Fibroblast of upper back skin (primary cell): ENCODE measurements at places on chromosomes 16 and 17.
A peak's percentile ranks its signal among the peaks of the same experiment; 100 is the strongest.

DNA sequence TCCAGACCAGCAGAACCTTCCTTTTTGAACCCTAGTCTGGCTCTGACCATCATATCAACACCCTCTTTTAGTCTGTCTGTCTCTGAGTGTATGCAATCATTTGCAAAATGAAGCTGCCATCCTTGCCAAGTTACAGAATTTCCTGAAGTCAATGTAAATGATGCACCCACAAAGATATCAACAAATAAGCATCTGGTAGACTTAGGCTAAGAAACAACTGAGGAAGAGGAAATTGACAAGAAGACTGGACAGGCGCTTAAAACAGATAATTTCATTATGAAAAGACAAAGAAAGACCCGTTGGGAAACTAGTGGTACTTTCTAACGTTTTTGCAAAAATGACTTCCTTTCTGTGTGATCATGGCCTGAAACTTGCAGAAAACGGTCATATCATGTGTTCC, 24.7 kb upstream of the CIITA start:
- DNase-seq = no peak

DNA sequence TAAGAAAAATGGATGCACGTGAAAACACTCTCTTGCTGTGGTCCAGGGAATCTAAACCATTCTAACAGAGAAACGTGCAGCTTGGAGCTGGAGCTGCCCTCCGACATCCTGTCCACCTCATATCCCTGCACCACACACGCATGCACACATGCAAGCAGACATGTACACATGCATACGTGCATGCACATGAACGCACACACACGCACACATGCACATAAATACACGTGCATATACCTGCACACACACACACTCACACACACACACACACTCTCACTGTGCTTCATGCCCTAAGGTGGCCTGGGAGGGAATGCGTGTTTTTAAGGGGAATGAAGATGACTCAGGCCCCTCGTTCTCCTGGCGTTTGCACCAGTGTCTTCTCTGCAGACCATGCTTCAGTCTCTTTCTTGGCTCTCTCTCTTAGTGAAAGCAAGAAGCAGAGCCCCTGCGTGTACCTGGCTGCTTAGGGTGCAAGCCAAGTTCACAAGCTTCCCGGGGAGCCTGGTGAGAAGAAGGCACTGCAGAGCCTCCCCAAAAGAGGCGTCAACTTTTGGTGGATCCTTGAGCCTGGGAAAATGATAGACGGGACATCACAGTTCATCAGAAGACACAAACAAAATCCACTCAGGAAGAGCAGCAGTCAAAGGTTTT, 72.8 kb downstream of the GOSR1 start:
- no peak for DNase-seq

DNA sequence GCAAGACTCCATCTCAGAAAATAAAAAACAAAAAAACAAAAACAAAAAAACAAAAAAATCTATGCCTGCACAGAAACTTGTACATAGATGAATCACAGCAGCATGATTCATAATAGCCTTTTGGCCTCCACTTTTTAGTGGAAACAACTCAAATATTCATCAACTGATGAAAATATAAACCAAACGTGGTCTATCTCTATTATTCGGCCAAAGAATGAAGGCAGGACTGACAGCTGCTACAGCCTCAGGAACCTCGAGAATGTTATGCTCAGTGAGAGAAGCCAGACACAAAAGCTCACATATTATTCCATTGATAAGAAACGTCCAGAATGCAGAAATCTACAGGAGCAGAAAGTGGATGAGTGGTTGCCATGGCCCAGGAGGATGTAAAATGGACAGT, 19.8 kb downstream of the PPL start:
- peak; percentile 59 for DNase-seq

GRCh38 chr17:21288571-21289017, 4.1 kb downstream of the MAP2K3 start:
- DNase-seq = no peak

- DNase-seq = no peak
These were observed 28.8 kb upstream of the ARL4D start for GRCh38 chr17:43369986-43370385.

DNA sequence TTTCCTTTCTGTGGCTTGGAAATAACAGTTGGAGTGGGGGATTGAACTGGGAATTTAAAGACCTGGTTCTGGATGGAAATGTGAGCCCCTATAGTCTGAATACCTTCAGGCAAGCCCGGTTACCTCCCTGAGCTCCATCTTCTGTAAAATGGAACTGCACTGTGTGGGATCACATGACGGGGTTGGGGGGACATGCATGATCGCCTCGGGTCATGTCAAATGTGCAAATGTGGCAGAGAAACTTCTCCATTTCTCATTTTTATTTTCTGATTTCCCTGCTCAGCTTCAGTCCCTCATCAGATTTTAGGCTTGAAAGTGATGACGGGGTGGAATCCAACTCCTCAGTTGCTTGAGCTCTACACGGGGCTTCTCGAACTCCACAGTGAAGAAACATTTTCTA, 1.5 kb downstream of the MT1B start:
- DNase-seq = no peak

DNA sequence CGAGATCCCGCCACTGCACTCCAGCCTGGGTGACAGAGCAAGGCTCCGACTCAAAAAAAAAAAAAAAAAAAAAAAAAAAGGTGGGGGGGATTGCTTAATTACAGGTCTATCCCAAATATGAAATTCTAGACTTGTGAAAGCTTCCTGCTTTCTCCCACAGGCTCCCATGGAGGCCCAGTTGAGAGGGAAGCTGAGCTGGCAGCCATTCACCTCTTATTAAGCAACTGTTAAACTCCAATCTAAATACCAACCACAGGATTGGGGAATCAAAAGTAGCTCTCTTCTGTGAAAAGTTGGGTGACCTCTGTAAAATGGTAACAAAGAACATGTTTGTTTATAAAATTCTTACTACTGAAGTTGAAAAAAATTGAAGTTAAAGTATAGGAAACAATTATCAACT, 45.8 kb upstream of the STAC2 start:
- DNase-seq = peak; percentile 31

DNA sequence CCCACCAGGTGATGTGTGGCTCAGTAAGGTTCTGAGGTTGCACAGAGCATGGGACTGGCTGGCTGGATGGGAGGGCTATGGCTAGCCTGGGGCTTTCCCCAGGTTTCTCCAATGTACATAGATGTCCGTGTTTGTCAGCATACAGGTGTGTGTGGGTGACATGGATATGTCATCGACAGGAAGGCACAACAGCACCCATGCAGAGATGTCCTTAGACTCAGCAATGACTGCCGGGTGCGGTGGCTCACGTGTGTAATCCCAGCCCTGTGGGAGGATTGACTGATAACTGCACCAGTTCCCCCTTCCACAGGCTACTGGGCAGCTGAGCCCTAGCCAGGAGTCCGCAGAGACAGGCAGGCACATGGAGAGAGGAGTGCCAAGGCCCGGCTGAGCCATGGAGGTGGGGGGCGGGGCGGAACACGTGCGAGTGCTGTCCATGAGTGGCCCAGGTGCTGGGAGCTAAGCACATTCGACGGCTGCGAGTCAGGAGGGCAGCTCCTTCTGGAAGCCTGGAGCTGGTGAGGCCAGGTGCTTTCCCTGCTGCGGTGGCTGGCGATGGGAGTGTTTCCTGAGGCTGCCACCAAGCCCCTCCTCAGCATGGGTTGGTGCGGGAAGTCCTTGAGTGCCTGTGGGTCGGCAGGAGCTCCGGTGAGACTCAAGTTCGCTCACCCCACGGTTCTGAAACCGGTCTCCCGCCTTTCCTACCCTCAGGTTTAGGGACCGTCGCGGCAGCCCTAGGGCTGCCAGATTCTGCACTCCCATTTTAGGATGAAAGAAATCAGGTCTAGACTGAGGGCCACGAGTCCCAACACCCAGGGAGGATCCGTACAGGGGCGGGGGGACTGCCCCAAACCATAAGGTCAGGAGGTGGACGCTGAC, 858 bp upstream of the ASPSCR1 start:
- DNase-seq = no peak

DNA sequence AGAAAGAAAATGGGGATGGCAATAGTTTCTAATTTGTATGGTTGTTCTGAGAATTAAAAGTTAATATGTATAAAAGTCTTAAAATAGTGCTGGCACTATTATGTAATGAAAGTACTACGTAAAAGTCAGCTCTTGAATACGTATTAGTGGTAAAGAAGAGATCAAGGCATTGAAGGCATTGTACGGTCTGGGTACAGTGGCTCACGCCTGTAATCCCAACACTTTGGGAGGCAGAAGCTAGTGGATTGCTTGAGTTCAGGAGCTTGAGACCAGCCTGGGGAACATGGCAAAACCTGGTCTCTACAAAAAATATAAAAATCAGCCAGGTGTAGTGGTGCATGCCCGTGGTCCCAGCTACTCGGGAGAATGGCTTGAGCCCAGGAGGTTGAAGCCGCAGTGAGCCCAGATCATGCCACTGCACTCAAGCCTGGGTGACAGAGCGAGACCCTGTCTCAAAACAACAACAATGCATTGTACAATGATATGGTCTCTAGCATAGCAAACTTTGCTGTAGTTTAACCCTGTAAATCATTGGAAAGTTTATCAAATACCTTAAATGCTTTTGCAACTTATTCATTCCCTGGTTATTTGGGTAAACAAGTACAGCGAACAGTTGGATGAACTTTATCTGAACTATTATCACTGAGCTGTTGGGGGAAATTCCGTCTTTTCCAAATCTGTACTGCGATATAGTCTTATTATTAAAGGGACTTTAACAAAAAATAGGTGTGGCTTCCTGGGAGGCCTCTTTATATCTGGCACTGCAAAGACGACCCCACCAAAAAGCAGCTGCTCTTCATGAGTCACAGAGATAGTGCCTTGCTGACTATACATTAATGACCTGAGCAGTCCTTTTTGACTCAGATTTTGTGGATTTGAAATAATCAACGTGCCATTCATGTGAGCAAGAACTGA, 73.6 kb downstream of the GPRC5B start:
- peak; percentile 73 for DNase-seq

DNA sequence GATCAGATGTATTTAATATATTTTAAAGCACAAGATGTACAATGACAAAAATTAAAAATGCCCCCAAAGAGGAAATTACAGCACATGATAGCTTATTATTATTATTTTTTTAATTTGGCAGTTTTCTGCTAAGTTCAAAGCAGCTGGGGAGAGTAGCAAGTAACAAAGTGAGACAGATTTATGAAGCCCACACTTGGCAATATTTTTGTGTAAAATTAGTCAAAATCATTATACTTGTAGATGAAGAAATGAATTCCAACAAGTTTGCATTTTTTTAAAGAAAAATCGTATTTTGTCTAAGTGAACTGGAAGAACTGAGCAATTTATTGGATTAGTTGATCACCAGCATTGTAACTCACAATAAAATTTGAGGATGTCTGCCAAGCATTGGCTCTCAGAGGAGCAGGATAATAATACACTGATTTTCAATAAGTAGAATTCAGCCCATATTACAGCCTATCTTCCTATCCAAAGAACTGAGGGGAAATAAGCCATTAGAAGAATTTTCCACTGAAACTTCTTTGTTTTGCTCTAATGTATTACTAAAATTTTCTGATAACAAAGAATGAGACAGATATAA, 215.6 kb downstream of the MAP2K6 start:
- DNase-seq = no peak

DNA sequence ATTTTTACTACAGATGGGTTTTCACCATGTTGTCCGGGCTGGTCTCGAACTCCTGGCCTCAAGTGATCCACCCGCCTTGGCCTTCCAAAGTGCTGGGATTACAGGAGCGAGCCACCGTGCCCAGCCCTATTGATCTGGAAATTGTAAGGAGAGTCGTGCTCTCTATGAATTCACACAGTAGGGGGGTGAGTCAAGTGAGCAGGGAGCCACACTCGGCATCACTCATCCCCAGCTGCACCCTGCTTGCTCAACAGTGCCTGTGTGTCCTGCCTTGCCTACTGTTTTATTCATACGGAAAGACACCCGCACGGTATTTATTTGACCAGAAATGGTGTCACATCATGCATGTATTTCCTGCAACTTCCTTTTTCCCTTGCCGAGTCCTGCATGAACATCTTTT, 157.2 kb upstream of the FOXF1 start:
- DNase-seq = peak; percentile 38

- no peak for DNase-seq
These were observed 6.7 kb downstream of the GPR142 start for GRCh38 chr17:74373838-74374606.

GRCh38 chr17:8341456-8341855, 1.8 kb downstream of the ODF4 start:
- DNase-seq = peak; percentile 48

DNA sequence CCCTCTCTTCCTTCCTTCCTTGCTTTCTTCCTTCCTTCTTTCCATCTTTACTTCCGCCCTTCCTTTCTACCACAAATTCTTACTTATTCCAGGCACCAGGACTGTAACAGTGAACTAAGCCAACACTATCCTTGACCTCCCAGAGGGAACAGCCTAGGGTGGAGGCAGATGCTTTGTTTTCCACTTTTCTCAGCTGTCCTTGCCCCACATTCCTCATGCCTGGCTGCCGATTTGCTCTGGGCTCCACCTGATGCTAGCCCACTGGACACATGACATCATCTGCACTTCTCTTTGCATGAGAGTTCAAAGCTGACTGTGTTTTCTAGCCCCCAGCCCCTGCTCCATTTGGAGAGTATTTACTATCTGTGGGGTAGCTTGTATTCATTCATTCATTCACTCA, 283.0 kb downstream of the MAF start:
- no peak for DNase-seq

DNA sequence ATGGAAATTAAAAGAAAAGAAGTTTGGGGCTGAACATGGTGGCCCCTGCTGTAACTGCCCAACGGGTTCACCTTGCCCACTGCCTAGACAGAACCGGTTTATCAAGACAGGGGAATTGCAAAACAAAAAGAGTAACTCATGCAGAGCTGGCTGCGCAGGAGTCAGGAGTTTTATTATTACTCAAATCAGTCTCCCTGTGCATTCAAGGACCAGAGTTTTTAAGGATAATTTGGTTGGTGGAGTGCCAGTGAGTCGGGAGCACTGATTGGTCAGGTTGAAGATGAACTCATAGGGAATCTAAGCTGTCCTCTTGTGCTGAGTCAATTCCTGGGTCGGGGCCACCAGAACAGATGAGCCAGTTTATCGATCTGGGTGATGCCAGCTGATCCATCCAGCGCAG, 4.4 kb upstream of the SCPEP1 start:
- peak; percentile 22 for DNase-seq

DNA sequence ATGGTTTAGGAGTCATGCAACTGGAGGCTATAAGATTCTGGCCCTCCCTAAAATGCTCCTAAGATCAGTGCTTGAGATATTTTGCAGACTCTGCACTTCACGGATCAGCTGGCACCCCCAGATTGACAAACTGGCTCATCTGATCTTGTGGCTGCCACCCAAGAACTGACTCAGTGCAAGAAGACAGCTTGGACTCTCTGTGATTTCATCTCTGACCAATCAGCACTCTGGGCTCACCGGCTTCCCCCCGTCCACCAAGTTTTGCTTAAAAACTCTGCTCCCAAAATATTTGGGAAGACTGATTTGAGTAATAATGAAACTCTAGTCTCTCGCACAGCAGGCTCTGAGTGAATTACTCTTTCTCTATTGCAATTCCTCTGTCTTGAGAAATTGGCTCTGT, 26.3 kb upstream of the CCL2 start:
- DNase-seq = no peak
